ENCODE measurements at places on chromosomes 5 and 9.

DNA sequence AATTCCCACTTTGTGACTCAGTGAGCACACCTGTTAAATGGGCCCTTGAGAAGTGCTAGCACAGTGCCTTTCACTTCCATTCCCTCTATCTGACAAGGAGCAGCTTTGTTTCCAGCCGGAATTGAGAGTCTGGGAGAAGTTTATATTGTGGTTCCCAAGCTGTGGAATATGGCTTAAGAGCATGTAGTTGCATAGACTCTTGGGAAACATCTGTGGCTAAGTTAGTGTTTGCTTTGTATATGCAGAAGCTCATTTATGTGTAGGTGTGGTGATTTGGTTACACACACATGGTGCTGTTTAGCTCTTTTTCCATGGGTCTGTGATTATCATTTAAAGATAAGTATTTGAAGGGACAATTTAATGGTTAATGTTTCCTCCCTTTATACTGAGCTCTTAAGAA, 110.5 kb upstream of the HMHB1 start:
- DNase-seq: no peak

GRCh38 chr5:145510769-145511168, 324.4 kb downstream of the PRELID2 start:
- DNase-seq: no peak

DNA sequence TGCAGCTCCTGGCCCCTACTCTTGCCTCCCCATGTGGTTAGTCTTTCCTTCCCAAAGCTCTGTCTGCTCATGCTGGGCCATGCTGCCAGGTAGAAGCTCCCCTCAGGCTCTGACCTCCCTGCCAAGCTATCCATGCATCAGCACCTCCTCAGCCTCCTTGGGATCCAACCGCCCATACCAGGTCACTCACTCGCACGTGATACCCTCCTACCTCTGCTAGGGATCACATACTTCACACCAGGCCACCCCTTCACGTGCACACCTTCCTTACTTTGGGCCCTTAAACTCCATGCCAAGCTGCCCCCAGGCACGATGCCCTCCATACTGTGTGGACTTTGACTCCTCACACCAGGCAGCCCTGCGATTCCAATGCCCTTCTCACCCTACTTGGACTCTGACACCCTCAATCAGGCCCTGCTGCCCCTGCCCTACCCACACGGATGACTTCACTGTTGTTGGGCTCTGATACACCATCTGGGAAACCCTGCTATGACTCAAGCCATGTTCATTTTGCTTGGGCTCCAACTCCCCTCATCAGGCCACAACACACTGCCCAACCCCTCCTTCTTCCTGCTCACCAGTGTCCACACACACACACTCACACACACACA, 34.1 kb downstream of the ZNF483 start:
- no peak for DNase-seq

DNA sequence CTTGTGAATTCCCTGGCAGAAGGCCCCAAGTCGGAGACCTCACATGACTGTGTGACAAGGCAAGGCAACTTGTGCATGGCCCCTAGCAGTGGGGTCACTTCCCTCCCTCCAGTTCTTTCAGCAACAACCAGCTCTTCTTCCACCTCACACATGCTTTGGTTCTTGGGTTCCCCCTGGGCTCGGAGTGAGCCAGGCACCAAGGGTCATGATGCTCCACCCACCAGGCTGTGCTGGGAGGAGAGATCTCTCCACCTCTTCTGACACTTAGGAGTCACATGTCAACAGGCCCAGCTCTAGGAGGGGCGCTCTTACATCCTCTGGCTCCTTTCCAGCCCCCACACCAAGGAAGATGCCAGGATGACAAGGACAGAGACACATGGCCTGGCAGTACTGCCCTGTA, 56.7 kb downstream of the CDH6 start:
- no peak for DNase-seq

Data from naive B cell (primary cell).